ENCODE measurements at places on chromosomes 4 and X. TPM values are rescaled to one million over a fixed set of nuclear protein-coding genes. Genes with fewer than 3 reads are reported as not detected.

Gene HAUS3
- 15.4 TPM for total RNA-seq

Gene DUSP21
- not detected for total RNA-seq

Gene DCX
- not detected for total RNA-seq

Gene WAS
- 14.4 TPM for total RNA-seq

Gene POU4F2
- total RNA-seq = not detected

Gene ALAS2
- 65.2 TPM for total RNA-seq

Gene OCRL
- 21.4 TPM for total RNA-seq

Gene ESX1
- not detected for total RNA-seq

Gene GPR173
- total RNA-seq = 13.2 TPM

Gene CFAP97
- total RNA-seq = 44.8 TPM

GRCh38 chrX:25389266-25389665 is 373.5 kb upstream of the ARX start:
- no peak for DNase-seq

- DNase-seq = no peak
These were observed 136.8 kb upstream of the AFF2 start for GRCh38 chrX:148363471-148364235.

DNA sequence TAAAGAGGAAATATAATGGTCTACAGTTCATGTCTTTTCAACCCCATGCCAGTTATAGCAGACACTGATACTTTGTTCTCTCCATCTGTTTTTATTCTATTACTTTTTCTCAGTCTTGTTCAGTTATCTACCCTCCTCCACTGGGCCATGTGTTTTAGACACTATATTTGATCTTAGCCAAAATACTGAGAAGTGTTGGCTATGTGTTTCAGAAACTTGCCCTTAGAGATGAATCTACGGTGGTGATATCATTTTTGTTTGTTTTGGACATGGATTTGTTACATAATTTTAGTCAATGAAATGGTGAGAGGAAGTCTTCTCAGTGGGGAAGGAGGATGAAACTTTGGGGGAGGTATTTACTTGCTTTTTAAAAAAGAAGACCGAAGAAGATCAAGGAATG is 211.5 kb upstream of the DDX53 start:
- no peak for DNase-seq

DNA sequence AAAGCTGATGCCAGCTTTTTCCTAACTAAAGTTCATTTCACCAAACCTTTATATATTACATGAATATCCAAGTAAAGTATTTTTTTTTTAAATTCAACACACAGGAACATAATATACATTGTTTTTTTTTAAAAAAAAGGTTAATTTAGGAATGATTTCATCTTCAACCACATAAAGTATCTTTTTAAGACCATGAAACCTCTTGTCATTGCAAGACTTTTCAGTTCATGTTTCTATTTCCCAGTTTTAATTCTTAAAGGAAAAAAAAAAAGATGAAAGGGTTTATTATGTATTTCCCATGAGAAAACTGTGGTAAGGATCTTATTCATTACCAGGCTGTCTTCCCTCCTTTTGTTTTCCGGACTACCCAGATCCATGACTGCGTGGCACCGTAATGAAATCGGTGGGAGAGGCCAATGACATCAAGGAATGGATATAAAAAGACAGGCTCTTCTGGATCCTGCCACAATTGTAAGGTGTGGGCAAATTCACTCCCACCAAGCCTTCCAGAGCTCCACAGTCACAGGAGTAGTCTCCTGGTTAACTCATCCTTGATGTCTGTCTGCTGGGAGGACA is 84.7 kb upstream of the CBR4 start:
- no peak for DNase-seq

GRCh38 chr4:38131371-38132091 is 171.3 kb downstream of the PTTG2 start:
- DNase-seq = no peak

DNA sequence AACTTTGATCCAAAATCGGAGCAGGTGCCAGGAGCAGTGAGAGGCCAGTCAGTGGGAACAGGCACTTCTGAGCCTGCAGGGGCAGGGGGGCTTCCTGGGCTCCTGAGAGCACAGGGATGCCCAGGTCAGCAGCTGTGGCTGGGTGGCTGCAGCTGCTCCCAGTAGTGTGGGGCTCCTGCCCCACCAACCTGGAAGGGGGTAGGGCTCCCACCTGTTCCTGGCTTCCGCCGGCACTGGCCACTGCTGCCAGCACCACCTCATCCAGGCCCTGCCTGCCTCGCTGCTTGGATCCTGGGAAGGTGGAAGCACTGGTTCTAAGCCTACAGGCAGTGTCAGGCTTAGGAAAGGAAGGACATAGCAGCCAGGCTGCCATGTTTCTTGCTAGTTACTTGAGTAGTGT is 18.6 kb downstream of the GRK4 start:
- DNase-seq = no peak

- DNase-seq = no peak
These were observed 169.9 kb upstream of the HAND2 start for GRCh38 chr4:173699841-173700475.

- DNase-seq = no peak
These were observed 19.0 kb upstream of the SUPT20HL2 start for GRCh38 chrX:24332878-24333277.

DNA sequence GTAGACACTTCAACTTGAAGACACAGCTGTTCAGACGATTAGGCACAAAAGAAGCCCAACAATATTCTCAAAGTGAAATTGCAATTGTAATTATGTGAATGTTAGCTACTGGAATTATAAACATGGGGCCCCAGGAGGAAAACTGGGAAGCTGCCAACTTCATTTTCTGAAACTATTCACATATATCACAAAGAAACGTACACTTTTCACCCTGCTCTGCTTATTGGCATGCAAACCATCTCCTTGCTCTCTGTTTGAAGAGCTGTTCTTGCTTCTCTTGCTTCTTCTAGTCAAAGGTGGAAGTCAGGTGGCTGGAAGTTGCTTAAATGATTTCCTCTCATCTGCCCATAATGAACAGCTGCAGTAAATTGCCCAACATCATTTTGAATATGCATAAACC is 320.1 kb downstream of the CFAP299 start:
- no peak for DNase-seq

- no peak for DNase-seq
These were observed 9.6 kb downstream of the OTOP1 start for GRCh38 chr4:4217113-4217512.

DNA sequence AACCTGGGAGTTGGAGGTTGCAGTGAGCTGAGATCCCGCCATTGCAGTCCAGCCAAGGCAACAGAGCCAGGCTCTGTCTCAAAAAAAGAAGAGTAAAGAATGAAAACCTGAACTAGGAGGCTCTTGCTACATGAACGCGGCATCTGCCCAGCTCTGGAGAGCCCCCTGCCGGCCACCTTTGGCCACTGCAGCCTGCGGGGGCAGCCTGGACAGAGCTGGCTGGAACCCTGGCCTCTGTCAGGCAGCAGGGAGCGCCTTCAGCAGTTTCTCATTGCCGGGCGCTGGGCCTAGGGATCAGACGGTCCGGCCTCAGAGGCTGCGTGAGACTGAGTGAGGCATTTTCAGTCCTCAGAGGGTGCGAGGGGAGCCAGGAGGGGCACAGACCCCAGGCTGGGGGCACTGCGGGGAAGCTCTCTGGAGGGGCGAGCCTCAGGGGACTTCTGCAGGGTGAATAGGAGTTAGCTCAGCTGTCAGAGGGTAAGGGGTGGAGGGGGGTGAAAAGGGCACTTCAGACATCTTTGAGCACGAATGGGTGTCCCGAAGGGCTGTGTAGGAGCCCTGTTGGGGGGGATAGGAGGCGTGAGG is 17.5 kb downstream of the DOK7 start:
- peak; percentile 84 for DNase-seq

- DNase-seq = no peak
These were observed 13.5 kb downstream of the MAOB start for GRCh38 chrX:43868791-43869190.

GRCh38 chr4:141158219-141158618 is 24.9 kb upstream of the RNF150 start:
- DNase-seq = no peak

- DNase-seq = no peak
These were observed 18.1 kb downstream of the DCHS2 start for GRCh38 chr4:154473497-154473896.

DNA sequence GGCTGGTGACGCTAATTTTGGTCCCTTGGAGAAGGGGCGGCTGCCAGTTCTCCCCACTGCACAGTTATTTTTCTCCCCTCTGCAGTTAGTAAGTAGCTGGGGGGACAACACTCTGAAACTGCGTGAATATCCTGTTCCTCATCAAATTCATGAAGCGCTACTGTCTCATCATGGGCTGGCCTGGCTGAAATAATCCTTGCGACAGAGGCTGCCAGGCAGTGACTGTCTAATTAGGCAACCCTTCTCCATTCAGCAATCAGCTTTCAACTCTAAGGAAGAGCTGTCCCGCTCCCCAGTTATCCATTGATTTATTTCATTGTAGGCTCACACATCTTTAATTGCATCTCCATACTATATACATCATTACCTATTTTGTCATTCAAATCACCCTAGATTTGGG is 8.2 kb downstream of the SH3TC1 start:
- no peak for DNase-seq

GRCh38 chr4:166777760-166778159 is 456.5 kb downstream of the SPOCK3 start:
- DNase-seq = no peak

DNA sequence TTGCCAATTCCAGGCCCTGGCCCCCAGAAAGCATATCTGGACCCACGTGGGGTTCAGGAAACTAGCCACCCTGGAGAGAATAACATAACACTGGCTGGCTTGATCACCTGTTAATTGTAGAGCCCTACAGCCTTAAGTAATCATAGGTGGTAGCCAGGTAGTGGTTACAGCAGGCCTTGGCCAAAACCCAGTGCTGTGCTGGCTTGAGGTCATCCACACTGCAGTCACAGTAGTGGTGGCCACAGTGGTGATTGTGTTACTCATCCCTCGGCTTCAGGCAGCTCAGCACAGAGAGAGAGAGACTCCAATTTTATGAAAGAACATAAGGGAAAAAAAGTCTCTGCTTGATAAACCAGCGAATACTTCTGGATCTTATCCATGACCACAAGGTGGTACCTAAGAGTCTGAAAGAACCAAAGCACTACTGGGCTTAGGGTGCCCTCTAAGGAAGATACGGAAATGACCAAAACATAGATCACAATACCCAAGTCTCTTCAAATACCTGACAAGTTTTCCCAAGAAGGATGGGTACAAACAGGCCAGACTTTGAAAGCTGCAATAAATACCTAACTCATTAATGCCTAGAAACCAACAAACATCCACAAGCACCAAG is 46.6 kb upstream of the CDX4 start:
- no peak for DNase-seq

DNA sequence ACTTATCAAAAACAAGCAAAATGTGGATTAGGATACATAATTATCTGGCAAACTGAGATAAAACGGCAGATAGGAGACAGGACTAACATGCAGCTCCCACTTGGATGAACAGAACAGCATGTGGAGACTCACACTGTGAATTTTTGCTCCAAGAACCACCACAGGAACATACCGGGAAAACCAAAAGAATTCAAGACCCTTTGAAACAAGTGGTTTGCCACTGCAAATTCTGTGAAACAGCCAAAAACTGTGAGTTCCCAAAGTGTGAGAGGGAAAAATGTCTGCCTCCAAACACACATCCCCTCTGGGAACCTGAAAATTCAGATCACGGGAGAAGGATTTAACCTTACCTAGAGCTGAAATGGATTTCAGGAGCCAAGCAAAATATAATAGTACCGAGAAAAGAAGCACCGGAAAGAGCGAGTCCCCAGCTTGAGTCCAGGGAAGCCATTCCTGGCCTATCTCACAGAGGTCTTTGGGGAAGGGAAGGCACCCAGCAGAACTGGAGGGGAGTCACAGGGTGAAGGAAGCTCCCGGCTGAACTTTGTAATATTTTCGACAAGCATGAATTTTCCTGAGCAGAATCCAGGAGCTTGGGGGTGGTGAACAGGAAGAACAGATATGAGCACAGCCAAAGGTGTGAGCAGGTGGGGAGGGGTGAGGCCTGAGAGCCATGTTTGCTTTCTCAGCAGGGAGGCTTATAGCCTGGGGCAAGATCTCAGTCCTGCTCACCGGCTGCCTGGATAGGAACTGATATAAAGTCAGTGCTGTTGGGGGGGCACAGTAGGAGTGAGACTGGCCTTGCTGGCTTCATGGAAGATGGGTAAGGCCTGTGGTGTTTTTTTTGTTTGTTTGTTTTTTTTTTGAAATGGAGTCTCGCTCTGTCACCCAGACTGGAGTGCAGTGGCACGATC is 23.9 kb downstream of the MANBA start:
- no peak for DNase-seq

GRCh38 chrX:9658409-9658808 is 107.2 kb downstream of the GPR143 start:
- DNase-seq = no peak

DNA sequence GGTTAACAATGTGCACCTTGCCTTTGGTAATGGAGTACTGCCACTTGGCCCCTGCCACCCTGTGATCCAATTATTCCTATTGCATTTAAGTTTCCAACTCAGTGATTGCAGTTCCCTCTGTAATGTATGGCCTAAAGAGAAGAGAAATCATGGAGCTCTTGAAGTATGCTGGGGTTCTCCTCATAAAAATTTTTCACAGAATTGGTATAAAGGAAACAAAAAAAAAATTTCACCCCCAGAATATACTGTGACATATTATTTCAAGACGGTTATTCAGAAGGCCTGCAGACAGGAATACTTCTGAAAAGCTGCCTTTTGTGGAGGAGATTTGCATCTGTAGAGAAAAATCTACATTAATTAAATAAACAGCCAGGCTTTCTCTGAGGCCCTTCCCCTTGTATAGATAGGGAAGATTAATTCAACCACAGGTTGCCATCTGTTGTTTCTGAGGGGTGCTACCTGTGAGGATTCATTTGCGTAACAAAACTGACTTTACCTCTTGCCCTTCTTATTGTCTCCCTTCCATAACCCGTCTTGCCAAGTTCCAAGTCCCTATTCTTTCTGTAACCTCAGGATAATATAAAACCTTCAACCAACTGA is 94.8 kb upstream of the LANCL3 start:
- no peak for DNase-seq

- no peak for DNase-seq
These were observed 267.7 kb upstream of the TET2 start for GRCh38 chr4:104878936-104879335.

DNA sequence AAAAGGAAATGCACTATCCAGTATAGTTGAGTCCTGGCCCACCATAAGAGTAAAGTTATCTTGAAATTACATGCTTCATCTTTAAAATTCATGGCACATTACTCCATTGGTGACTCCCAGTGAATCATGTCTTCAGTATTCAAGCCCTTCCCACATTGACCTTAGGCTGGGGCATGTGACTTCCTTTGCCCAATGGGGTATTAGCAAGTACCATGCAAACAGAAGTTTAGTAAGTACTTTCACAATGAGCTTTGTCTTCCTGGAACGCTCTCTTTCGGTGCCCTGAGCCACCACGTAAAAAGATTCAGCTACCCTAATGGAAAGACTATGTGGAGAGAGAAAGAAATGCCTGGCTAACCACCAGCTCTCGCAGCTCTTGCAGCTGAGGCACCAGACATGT is 235.4 kb downstream of the HNRNPD start:
- DNase-seq = no peak

- no peak for DNase-seq
These were observed 745 bp upstream of the IQSEC2 start for GRCh38 chrX:53281963-53282695.

GRCh38 chr4:913280-913618 is 18.9 kb downstream of the GAK start:
- DNase-seq = no peak

All from sciatic nerve (tissue), 2 donors.